ENCODE measurements at places on chromosomes 1 and 21. TPM values are rescaled to one million over a fixed set of nuclear protein-coding genes. Genes with fewer than 3 reads are reported as not detected.

DNA sequence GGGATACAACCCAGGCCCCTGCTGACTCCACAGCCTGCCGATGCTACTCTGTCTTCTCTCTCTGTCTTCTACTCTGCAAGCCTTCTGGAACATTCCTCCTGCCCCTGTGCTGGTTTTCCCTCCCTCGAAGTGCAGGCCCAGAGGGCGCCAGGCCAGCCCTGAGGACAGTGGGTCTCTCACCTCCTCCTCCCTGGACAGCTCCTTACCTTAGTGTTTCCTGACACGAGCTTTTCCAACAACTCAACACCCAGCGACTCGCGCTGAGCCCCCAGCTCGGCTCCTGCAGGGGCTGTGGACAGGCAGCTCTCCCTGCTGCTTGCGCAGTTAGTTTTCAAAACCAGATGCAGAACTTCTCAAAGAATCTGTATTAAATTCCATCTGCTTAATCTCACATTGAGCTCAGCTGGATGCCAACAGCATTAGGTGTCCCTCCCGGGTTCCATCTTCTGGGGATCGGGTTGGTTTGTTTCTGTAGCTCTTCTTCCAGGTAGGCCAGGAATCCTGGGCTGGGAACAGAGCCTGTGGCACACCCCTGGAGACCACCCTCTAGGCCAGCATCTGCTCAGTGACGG is 54.2 kb downstream of the PTPRU start:
- DNase-seq: no peak

- no peak for DNase-seq
Observed at GRCh38 chr1:240813720-240814119, 201.8 kb upstream of the GREM2 start.

DNA sequence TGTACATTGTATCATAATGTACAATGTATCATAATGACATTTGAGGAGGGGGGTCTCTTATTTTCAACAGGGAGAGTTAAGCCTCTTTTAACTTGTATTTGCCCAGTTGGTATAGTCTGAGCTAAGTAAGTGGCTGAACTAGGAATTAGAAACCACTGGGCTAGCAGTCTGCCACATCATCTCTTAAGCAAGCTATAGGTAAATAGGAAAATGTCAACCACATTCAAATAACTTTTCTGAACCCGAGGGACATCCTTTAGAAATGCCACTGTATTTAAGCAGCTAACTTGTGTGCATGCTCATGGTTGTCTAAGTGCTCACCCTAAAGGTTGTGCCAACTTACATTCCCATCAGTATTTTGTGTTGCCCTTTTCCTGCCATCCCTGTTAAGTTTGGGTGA is 35.5 kb upstream of the ASB17 start:
- DNase-seq: no peak

DNA sequence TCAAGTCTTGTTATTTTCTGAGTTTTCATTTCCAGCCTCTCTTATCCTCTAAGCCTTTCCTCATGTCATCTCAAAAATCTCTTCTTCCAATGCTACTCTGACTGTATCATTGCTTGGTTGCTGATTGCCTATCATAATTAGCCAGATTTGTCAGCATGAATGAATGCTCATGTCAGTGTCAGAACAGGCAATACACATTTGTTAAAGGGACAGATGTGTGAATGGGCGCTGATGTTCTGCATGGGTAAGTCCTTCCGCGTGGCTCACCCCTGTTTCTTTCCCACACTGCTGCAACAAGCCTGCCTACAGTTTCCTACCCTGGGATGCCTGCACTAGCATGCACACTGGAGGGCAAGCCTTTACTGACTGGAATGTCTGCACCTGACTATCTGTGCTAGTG is 100.6 kb downstream of the RHOU start:
- DNase-seq: no peak

DNA sequence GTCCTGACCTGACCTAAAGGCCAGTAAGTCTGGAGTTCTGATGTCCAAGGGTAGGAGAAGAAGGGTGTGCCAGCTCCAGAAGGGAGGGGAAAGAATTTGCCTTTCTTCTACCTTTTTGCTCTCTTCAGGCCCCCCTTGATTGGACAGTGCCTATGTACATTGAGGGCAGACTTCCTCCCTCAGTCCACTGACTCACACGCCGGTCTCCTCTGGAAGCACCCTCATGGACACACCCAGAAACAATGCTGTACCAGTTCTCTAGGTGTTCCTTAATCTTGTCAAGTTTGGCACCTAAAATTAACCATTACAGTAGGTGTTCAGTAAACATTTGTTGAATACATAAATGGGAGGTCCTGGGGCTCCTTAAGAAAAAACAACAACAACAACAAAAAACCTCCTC is 51.0 kb upstream of the POU2F1 start:
- no peak for DNase-seq

- no peak for DNase-seq
Observed at GRCh38 chr1:166489670-166490436, 323.1 kb upstream of the FAM78B start.

DNA sequence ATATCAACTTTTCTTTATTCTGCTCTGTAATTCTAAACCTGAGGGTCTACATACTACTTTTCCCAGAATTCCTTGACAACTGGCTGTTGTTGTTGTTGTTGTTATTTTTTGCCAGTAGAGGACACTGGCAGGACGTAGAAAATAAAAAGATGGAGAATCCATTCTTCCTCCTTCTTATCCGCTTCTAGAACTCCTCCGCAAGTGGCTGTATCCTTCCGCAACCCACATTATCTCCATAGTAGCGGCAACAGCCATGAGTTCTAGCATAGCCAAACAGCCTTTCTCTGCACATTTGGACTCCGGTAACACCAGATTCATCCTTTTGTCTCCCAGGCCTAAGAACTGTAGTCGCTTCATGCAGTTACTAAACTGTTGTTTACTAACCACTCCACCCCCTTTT is 91.1 kb upstream of the CACHD1 start:
- DNase-seq: no peak

GRCh38 chr21:32533053-32533452 is 52.3 kb downstream of the TCP10L start:
- no peak for DNase-seq

DNA sequence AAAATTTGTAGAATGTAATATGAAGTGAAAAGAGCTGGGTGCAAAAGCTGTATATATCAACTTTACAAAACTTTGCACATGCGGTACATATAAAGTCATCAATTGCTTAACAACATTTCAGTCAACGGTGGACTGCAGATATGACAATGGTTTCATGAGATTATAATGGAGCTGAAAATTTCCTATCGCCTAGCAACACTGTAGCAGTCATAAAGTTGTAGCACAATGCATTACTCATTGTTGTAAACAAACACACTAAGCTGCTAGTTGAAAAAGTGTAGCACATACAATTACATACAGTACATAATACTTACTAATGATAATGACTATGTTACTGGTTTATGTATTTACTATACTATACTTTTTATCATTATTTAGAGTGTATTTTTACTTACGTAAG is 64.0 kb downstream of the RGS7 start:
- DNase-seq: no peak

DNA sequence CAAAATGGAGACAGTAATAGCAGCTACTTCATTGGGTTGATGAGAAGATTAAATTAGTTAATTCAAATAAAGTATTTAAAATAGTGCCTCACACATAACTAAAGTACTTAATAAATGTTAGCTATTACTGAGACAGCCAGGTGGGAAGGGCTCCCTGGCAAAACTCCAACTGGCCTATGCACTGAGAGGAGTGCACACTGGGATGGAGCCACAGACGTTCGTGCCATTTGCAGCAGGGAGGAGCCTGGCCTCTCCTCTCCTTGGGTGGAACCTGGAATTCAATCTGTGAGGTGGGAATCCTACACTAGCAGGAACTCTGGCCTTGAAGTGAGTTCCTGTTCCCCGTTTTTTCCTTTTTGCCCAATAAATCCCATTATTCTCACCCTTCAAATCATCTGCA is 28.1 kb downstream of the SLC5A9 start:
- no peak for DNase-seq

DNA sequence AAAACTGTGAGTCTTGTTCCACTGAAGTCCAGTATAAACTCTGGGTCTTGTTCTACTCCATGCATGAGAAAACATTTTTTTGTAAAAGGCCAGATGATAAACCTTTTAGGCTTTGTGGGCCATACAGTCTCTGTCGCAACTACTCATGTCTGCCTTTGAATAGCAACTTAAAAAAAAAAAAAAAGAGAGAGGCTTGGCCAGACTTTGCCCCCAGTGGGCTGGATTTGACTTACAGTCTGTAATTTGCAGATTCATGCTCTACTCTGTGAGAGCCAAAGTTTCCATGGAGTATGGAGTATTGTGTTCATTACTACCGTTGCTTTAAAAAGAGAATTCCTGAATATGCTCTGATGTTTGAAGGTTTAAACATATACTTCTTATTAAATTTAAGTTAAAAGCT is 654.9 kb upstream of the PKN2 start:
- DNase-seq: no peak

DNA sequence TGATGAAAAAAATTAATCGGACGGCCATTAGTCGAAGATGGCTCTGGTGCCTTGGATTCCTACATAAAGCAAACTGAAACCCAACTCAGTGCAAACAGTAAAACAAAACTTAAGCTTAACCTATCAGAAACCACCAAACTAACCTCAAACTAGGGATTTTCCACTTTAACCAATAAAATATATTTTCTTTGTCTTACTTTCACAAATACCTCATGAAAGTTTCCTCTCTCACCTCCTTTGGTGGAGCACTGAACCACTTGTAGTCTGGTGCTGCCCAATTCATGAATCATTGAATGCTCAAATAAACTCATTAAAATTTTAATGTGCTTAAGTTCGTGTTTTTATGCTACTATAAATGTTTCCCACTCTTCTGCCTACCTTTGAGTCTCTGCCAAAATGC is 7.0 kb downstream of the ADORA3 start:
- DNase-seq: no peak

DNA sequence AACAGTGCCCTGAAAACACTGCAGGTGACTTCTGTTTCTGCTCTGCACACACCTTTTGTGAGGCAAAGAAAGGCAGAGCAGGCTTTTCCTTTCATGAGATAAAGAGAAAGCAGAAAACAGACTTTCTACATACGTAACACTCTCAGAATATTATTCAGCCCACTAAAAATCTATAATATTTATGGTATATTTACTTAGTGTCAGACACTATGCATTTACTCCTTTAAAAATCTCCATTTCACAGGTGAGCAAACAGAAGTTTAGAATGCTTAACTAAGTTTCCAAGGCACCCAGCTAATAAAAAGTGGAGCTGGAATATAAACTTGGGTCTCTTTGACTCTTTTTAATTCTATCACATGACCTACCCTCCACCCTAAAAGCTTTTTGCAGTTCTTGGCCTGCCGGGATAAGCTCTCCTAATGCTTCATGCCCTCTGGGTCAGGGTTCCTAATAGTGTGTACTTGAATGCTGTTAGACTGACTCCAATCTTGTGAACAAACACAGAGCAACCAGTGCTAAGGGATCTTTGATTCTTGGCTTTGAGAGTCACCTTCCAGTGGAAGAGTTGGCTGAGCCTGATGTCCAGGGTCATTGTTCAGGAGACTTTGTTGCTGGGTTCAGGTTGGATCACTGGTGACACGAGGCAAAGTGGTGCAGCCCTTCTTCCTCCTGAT is 27.2 kb downstream of the PROK1 start:
- no peak for DNase-seq

- DNase-seq: no peak
Observed at GRCh38 chr1:33918368-33918767, 54.5 kb downstream of the HMGB4 start.

GRCh38 chr1:111486431-111486830 is 12.6 kb downstream of the C1orf162 start:
- no peak for DNase-seq

DNA sequence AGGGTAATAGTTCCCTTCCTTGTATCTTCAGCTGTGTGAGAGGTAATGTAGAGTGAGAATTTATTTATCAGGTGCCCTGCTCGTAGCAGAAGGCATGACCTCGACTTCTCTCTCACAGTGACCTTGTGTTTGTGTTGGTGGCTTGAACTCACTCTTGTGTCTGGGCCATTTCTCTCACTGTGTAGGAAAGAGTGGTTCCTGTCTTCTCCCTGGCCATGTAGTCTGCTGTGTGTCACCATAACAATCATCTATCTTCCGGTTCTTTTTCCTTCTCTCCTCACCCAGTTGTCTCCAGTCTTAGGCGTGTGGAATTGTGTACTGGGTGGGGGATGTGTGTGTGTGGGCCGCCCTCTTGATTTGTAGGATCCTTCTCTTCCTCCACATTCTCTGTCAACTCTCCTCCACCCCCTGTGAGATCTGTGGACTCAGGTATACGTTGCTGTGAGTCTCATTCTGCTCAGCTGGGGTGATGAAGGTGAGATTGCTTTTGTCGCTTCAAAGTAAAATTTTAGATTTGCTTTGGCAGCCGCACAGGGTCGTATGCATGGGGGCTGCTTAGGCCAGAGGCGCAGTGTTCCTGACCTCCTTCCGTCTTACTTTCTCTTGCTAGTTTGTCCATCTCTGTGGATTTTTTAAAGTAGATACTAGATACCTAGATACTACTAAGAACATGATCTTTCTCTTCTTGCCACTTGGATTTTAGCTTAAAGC is 31.6 kb downstream of the MAPKAPK2 start:
- DNase-seq: no peak

LRRC8B gene
- total RNA-seq: 2.5 TPM

IFI44L gene
- total RNA-seq: 3.3 TPM

PTCH2 gene
- 0.30 TPM for total RNA-seq

RIPK4 gene
- total RNA-seq: 0.08 TPM

TRAF3IP3 gene
- 0.70 TPM for total RNA-seq

PER3 gene
- 14.8 TPM for total RNA-seq

OR2L2 gene
- total RNA-seq: not detected

DPYD gene
- total RNA-seq: 10.3 TPM

Measured in Right ventricle myocardium superior (tissue), 1 donor.